ENCODE measurements at places on chromosomes 4 and X.

DNA sequence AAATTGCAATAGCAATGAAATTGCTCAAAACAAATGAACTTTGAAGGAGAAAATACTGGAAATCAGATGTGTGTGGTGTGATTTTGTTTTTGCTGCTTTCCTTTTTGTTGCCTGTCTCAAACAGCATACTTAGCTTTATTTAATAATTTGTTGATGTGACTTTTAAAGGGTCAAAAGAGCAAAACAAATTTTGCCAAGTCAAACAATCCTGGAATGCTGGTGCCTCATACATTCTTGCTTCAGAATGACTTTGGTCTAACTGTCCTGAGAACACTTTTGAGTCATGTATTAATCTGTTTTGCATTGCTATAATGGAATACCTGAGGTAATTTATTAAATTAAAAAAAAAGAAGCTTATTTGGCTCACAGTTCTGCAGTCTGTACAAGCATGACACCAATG, 3.4 kb downstream of the PF4V1 start:
- DNase-seq: no peak

DNA sequence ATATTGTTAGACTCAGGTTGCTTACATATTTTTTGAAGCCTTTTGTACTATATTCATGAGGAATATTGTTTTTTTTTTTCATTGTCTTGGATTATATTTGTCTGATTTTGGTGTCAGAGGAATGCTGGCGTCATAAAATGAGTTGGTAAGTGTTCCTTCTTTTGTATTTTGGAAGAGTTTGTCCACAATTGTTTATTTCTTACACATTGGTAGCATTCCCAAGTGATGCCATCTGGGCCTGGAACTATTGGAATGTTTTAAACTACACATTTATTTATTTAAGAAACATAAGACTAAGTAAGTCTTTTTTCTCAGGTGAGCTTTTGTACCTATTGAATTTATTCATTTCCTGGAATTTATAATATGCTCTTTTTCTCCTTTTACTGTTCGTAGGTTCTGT, 107.6 kb downstream of the LARP1B start:
- no peak for DNase-seq

DNA sequence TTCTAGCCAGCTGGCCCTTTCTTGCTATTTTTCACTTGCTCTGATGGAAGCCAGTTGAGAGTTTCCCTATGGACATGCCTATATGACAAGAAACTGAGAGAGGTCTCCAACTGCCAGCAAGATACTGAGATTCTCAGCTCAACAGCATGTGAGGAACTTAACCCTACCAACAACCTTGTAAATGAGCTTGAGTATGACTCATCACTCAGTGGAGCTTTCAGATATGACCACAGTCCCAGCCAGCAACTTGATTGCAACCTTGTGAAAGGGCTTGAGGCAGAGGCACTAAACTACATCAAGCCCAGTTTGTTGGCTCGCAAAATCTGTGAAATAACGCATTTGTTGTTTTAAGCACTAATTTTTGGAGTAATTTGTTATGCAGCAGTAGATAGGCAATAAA, 175.8 kb downstream of the COMMD8 start:
- no peak for DNase-seq

- no peak for DNase-seq
Measured at GRCh38 chr4:2408401-2408958, 10.0 kb downstream of the ZFYVE28 start.

DNA sequence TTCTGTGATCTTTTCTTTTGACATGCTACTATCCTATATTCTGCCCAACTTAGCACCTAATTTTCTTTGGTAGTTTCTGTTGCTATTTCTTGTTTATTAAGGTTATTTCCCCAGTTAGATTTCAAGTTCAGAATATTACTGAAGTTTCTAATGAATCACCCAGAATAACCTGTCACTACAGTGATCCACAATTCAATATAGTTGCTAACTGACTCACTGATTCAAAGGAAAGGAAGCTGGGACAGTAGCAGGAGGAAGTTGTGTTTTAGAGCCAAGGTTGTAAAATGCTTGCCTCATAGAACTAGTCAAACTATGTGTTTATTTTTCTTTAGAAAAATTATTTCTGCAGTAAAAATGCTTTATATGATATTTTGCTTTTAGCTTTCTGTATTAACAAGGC, 37.4 kb downstream of the PAK3 start:
- no peak for DNase-seq

DNA sequence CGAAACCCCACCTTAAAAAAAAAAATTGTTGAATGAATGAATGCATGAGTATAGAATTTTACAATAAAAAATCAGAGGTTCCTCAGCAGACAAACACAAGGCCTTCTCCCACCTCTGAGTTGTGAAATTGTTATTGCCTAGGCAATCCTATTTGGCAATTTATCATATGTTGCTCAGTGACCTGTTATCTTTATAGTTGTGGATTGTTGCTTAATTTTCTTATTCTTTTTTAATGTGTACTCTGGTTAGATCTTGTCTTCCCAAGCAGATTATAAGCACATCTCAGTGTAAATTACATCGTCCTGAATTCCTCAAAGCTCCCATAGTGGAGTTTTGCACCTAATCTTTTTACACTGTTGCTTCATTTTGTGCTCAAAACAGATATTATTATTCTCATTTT, 71.9 kb downstream of the RBM47 start:
- no peak for DNase-seq

GRCh38 chr4:122710434-122711308, 21.8 kb upstream of the BBS12 start:
- no peak for DNase-seq

Data from NCI-H1930 (cell line).